ENCODE measurements at places on chromosomes 2 and 18.

DNA sequence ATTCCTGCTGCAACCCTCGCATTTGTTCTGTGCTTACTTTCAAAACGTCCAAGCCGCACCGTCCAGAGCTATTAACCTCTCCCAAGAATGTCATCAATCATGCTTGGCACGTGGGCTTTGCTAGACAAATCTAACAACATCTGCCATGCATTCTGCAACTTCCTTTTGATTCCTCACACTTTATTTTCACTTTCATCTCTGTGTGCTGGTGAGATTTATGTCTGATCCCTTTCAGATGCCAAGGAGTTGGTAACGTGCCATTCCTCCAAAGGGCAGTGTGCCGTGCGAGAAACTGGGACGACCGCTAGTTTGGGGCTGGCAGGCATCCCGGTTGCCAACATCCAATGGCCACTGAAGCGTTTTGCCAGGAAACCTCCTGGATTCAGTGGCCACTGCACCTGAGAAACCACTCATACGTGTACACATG lies 230.0 kb upstream of the PARD3B start:
- no peak for DNase-seq

GRCh38 chr2:140491876-140492275 lies 1638.9 kb downstream of the LRP1B start:
- no peak for DNase-seq

GRCh38 chr2:141925511-141925910 lies 205.3 kb downstream of the LRP1B start:
- no peak for DNase-seq

DNA sequence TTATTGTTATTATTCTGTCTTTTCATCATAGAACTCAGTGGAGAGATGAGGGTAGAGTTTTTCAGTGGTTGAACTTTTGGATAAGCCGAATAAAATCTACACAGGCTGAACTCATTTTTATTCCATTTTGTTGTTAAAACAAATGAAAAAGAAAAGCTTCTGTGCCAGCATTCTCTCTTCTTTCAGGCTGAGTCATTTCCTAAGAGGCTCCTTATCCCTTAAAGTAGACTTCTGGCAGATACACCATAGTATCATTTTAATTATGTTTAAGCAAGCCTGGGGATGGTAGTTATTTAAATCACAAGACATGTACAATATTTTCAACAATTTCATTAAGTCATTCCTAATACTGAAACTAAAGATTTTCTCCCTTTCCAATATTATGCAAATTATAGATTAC lies 1364.0 kb upstream of the NRXN1 start:
- no peak for DNase-seq

GRCh38 chr2:223026357-223027110 lies 25.5 kb upstream of the KCNE4 start:
- no peak for DNase-seq

DNA sequence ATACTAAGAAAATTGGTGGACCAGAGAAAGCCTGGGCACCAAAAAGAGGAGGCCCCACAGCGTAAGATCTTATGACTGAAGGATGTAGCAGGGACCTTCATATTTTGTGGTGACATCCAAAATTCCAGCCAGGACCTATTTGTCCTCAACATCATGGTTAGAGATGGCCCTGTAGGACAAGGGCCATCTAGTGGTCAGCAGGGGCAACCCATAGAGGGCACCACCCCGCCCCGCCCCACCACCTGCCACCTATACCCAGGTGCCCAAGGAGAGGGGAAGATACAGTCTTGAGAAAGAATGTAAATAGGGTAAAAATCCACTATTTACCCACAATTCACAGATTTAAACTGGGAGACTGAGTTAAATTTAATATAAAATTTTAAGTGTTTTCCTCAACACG lies 59.6 kb upstream of the TMEM163 start:
- no peak for DNase-seq

DNA sequence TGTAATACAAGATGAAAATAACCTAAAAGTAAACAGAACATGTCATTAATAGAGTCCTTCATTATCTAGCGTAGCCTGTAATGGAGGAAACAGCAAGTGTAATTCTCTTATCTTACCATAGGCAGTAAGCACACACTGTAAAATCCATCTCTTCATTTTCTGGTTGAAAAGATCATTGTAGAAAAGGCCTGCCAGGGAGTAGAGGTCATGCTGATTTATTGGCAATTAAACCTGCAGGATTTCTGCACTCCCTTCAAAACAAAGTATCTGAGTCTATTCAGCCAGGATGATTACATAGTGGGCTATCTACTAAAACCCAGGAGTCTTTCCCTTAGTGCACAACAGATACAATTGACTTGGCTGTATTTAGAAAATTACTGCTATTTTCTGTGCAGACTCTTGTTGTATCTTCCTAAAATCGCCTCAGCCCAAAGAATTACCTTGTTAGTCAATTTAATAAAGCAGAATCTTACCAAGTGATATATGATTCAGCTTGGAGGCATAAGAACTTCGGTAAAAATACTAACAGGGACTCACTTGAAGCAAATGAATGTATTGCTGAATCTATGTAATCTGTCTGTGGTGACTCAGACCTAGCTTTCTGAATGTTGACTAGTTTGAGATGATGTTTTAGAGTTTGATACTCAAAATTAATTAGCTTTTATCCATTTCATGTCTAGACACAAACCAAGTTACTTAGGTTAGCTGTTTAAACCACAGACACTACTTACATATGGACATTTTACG lies 250.4 kb upstream of the STON1 start:
- DNase-seq: peak; percentile 99

DNA sequence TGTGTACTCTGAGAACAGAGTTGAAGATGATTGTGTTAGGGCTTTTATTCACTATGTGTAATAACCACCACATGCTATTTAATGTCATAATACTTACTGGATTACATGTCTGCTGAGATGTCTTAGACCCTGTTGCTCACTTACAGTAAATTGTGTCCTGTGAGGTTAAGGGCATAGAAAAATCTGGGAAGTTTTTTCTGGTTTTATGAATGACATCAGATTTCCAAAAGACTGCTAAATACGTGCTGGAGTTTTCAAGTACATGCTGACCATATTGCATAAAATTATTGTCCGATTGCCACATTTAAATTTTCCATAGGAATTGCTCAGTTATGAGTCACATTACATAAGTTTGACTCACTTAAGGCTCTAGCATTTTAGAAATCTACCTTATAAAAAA lies 96.7 kb upstream of the COL5A2 start:
- peak; percentile 23 for DNase-seq

DNA sequence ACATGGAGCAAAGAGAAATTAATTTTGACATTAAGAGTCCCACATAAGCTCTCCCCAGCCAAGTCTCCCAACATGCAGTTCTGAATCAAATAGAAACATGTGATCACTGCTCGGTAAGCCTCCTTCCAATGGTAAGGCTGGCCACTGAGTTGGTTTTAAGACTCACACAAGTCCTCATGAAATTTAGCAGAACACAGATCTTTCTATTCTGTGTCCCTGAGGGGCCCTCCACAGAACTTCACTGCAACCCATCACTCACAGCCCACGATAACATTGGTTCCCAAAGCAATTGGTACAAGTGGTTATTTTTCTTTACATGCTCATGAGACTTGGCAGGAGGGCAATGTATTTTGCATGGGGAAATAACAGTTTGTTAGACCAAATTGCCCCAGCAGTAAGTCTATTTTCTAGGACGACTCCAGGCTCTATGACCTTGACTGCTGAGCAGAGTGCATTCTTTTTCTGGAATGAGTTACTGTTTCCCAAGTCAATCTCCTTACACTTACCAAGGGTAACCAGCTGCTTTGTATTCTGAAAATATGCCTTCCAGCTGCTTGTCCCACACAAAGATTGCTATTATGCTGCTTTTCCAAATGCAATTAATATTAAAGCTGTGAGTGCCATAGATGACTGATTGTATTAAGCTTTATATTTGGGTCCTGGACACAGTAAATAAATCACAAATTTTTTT lies 142.3 kb upstream of the TANK start:
- peak; percentile 8 for DNase-seq

DNA sequence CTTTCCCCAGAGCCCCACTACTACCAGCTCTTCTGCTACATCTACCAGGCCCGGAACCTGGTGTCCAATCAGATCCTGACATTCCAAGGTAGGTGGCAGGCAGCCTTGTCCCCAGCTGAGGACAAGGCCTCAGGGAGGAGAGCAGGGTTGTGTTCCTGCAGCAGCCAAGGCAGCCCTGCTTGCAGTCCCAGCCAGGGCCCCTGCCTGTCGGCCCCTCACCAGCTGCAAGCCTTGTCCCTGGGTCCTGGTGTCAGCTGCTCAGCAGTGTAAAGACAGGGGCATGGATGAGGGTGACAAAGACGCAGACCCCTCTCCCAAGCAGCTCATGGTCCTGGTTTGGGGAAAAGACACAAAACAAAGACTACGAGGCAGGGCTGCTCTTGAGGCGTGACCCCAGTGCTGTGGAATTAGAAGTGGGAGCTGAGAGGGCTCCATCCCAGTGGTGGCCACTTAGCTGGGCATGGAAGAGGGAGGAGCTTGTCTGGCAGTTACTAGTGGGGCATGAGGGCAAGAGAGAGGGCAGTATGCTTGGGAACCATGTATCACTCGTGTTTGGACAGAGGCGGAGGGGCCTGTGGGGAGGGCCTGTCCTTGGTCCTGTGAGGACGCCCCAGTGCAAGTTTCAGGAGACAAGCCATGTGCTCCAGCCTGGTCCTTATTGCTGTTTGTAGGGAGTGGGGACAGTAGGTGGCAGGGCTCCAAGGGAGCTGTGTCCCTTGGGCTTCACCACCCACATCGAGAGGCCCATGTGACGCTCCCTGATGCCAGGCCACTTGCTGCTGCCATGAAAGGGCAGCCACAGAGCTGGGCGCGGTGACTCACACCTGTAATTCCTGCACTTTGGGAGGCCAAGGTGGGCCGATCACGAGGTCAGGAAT lies 47.5 kb downstream of the LMAN2L start:
- DNase-seq: no peak

DNA sequence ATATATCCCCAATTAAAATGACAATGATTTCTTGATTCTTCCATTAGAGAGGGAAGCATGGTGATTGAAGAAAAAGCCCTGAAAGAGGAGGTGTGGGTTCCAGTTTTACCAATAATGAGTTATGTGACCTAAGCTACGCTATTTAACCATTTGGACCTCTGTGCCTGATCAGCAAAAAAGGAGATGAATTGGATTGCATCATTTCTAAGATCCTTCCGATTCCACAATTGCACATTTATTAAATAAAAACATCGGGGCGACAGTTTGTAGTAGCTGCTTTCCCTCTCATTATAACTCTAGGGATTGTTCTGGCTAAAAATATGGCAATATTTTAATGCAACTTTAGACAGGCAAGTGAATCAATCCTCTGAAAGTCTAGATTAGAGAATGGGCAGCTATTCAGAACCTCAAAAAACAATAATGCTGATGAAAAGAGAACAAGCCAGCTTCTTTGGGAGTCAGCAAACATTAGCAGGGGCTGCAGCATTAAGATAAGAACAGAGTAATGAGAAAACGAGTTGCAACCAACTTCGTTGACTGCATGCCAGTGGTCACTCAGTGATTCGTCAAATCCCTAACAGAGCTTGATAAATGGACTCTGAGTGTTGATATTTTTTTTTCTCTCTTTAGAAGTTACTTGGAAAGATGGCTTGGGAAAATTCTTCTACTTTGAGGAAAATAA lies 301.2 kb downstream of the AGPS start:
- DNase-seq: no peak

GRCh38 chr18:27184115-27185024 lies 738 bp downstream of the CHST9 start:
- no peak for DNase-seq

DNA sequence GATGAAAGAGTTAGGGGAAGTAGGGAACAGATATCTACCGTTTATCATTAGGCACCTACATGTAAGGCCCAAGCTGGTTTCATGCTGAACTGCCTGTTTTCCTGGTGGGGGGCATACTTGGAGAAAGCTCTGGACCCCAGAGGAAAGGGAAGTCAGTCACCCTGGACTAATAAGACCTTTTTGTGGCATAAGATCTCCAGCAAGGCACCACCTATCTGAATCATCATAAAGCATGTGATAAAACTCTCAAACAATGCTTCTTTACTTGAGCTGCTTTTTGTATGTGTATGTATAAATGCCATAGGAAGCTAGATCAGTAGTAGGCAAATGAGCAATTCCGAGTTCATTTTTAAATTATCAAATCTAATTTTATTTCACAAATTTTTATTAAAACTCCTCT lies 104.8 kb downstream of the TANC1 start:
- DNase-seq: no peak

DNA sequence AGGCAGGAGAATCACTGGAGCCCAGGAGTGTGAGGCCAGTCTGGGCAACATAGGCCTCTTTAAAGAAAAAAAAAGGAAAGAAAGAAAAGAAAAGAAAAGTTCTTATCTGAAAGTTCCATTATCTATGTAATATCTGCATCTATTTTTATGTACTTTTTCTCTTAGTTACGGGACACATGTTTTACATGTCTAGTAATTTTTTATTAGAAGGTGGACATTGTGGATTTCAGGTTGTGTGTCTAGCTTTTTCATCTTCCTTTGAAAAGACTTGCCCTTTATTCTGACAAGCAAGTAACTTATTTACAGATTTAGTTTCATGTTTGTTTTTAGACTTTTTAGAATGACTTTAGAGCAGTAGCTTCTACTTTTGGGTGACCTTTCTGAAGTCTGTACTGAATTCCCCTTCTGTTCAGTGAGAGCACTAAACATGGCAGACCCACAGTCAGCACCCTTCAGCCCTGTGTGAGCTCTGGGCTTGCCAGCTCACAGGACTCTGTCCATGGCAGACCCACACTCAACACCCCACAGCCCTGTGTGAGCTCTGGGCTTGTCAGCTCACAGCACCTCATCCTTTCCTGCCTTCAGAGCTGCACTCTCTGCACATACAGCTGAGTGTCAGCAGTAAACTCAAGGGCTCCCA lies 17.5 kb downstream of the TRAPPC12 start:
- DNase-seq: no peak

DNA sequence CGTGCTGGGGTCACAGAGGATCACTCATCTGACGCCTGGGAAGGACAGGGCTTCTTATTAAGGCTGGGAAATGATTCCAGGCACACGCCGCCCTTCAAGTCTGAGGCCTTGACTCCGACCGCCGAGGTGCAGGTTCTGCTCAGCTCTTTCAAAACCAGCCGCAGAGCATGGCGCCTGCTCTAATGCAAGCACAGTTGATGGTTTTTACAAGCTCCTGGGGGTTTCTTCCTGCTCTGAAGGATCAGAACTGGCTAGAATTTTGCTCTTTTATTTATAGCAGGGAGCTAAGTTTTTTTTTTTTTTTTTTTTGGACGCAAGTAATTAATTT lies 32.0 kb downstream of the CDCA7 start:
- peak; percentile 48 for DNase-seq

GRCh38 chr2:37617119-37617892 lies 54.1 kb downstream of the CDC42EP3 start:
- DNase-seq: no peak

Measured in NCI-H2227 treated with DMSO at 0.1 percent for 48 hours (cell line).